ENCODE measurements at places on chromosomes 2 and 18. TPM values are rescaled to one million over a fixed set of nuclear protein-coding genes. Genes with fewer than 3 reads are reported as not detected.

DNA sequence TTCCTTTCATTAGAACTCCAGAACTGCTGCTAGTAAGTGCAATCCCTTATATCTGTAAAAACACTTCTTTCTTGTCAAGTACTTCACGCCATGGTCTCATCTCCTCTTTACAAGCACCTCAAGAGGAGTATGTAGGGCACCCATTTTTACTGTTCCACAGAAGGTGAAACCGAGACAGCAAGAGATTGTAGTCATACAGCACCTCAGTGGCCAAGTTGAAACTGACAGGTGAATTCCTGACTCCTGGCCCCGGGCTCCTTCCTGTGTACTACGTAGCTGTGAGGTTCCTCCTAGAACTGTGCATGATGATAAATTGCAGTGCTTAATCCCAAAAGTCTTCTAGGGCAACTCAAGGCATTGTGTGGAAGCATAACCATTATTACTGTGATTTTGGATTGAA, 131.5 kb upstream of the MEIS1 start:
- no peak for DNase-seq

- DNase-seq: no peak
Measured at GRCh38 chr2:180246268-180246667, 239.2 kb upstream of the CWC22 start.

DNA sequence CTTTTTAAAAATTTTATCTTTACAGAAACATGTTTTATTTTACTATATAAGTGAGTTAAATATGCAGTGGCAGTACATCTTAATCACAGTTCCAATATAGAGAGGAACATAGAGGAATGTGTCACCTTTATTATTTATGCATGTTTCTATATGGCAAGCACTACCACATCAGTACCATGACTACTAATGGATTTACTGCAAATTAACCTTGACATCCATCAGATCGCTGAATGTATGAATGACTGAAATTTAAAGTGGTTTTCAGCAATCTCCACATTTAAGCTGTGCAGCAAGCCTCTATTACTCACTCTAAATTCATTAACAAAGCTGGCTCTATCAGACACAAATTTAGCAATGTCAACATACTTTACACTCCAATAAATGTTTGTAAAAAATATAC, 790.6 kb downstream of the NRXN1 start:
- DNase-seq: no peak

GRCh38 chr18:74173434-74173750, 25.1 kb downstream of the TIMM21 start:
- no peak for DNase-seq

DNA sequence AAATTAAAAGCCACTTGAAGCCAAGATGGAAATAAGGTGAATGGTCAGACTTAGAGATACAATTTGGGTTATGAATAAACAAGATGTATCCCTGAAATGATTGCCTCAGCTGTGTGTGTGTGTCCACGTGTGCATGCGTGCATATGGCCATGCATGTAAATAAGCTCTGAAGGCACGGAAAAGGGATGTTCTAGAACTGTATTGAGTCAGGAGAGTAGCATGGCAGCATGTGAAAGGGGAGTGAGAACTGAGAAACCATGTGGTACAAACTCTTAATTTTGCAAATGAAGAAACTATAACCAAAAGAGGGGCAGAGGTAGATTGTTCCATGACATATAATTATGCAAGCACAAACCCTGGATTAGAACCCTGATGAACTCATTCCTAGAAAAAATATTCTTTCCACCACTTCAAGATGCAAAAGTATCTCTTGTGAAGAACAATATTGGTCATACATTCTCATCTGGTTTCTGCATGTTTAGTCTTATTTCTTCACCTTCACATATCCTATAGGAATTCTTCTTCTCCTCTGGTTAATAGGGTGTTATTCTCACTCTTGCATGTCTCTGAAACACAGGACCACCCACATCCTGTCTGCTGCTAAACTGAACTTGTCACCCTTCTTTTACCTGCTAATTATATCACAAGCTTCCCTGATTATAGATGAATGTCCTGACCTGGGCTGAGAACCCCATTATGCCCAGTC, 455.8 kb downstream of the SETBP1 start:
- DNase-seq: no peak

The CTLA4 gene
- polyA plus RNA-seq: 0.19 TPM

The MAIP1 gene
- polyA plus RNA-seq: 33.1 TPM

Measured in left renal pelvis (tissue), 4 donors.